ENCODE measurements at places on chromosomes 13 and 19.

DNA sequence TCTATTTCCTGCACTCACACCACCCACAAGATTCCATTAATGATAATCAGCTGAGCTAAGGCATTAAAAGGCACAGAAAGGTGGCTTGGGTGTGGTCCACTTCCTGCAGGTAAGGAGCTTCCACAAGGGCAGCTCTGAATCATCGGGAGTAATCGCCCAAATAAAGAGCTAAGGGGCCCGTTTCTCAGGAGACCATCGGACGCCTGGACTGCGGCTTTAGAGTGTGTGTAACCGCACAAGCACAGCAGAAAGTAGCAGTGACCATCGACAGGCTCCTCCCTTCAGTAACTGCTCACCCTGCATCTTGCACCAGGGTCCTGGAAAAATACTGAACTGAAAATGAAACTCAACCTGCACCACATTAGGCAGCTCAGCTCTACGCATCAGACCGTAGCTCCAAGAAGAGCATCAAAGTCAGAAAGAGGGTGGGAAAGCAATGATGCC, 6.0 kb downstream of the STK24 start:
- no peak for DNase-seq

GRCh38 chr13:46529216-46529919, 23.6 kb upstream of the LRCH1 start:
- DNase-seq = no peak

GRCh38 chr13:100511466-100511865, 77.1 kb downstream of the GGACT start:
- no peak for DNase-seq

DNA sequence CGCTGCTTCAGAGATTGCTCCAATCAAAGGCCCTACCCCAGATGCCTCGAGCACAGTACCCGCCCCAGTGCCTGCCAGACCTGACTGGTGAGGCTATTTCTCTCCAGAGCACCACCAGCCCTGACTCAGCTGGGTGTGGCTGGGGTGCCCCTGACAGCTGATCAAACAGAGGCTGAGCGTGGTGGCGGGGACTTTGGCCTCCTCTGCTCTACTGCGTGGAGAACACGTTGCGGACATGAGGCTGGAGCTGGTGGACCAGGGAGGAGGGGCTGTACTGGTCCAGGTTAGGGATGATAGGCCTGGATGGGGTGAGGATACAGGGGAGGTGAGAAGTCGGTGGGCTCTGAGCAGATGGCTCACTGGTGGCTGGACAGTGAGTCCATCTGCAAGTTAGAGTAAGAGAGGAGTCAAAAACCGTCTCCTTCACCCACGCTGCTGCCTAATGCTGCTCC, 3.5 kb upstream of the DOCK6 start:
- DNase-seq = no peak

DNA sequence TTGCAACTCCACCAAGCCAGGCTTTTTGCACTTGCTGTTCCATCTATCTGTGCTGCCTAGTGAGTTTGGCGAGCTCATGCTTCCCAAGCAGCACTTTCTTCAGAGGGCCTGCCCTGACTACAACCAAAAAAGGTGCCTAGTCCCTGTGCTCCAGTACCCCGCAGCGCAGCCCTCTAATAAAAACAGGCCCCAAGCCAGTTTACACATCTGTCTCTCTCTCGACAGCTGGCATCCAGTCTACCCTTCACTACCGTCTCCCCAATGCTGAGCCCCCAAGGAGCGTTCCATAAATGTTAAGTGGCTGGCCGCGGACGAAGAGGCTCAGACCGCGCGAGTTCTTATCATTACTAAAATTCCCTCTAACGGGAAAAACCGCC, 512 bp downstream of the MED4 start:
- DNase-seq = no peak

DNA sequence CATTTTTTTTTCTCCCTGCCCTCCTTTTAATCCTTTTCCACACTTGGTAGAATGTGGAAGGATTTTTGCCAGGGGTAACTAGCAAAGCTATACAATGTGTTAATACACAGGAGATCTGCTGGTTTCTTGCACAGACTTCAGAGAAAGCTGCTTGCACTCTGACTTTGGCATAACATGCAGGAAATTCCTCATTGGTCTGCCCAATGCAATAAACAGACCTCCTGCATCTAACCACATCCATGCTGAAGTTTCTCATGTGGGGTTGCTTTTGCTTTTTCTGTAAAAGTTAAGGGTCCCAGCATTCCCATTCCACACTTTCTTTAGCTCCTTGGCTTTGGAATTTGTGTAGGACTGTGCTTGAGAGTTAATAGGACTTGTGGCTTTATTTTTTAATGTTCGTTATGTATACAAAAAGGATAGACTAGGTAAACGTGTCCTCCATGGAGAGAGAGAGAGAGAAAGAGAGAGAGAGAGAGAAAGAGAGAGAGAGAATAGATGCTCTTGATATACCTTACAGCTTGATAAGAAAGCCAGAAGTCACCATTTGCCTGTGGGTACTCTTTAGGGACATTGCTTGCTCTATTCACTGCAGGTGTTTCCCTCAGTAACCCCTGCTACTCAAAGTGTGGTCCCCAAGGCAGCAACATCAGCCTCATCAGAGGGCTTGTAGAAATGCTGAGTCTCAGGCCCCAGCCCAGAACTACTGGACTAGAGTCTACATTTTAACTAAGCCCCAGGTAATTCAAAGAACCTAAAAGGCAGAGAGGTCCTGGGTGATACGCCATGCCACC, 170.5 kb downstream of the SHISA2 start:
- no peak for DNase-seq

- no peak for DNase-seq
Observed at GRCh38 chr19:19096641-19097627, 33.1 kb downstream of the SLC25A42 start.

GRCh38 chr13:30044932-30045331, 194.5 kb upstream of the UBL3 start:
- DNase-seq = no peak

DNA sequence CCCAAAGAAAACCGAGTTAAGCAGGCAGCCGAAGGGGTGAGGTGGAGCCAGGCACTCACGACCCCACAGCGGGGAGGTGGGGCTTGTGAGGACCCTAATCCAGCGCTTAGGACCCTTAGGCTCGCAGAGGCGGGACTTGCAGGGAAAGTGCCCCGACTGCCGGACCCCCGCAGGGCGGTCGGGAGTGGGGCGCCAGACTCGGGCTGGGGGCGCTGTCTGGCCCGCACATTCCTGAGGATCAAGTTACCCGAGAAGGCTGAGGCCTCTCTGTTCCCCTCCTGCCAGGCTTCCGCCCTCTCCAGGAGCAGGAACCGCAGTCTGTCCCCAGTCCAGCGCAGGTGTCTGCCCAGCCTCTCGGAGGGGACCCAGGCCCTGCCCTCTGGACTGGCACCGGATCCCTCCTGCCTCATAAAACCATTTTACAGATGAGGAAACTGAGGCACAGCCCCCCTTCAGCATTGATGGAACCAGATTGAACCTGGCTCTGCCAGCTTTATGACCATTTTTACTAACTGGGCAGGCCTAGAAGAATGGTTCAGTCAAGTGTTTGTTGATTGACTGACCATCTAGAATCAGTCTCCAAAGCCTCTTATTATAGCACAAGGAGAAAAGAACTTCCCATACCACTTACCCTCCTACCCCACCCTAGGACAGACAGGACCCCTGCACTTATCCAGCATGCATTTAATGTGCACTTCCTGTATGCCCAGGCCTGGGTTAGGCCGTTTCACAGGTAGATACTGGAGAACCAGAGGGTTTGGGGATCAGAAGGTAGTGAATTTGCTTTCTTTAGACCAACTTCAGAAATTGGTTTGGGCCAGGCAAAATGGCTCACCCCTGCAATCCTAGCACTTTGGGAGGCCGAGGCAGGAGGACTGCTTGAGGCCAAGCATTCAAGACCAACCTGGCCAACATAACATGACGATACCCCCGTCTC, 6.7 kb upstream of the JUND start:
- no peak for DNase-seq

GRCh38 chr13:38024431-38024830, 154.9 kb upstream of the TRPC4 start:
- DNase-seq = no peak

GRCh38 chr13:39956036-39956435, 300.6 kb downstream of the COG6 start:
- DNase-seq = no peak

DNA sequence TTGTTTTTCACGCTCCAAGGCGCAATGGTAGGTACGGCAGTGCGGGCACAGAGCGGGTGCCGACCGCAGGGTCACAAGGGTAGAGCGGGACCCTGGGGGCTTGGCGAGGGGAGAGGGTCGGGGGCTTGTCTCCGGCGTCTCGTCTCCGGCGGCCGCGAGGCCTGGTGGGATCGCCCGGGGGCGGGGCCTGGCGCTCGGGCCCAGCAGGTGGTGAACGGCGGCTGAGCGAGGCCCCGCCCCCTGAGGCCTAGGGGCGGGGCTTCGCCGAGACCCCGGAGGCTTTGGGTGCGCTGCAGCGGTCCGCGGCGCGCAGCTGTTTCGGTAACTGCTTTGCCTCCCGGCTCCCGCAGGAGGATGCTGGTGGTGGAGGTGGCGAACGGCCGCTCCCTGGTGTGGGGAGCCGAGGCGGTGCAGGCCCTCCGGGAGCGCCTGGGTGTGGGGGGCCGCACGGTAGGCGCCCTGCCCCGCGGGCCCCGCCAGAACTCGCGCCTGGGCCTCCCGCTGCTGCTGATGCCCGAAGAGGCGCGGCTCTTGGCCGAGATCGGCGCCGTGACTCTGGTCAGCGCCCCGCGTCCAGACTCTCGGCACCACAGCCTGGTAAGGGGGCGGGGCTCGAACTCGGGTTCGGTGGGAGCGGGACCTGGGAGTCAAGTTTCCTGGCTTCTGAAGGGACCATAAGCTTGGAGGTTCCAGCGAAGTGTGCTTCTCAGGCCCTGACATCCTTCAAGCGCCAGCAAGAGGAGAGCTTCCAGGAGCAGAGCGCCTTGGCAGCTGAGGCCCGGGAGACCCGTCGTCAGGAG, at the start of gene TSEN34:
TSS of gene TSEN34 (plus strand) at position 298 of the 800 bp plus-strand sequence. CDS start at position 355, 57 bp downstream.
- DNase-seq = peak; percentile 90

GRCh38 chr19:18856385-18857126, 24.8 kb downstream of the UPF1 start:
- DNase-seq = no peak

GRCh38 chr13:80360453-80360800, 19.5 kb upstream of the SPRY2 start:
- DNase-seq = no peak

GRCh38 chr13:97460853-97461252, 26.9 kb downstream of the RAP2A start:
- DNase-seq = no peak

GRCh38 chr13:90448466-90449037, 898.9 kb upstream of the MIR17HG start:
- no peak for DNase-seq

DNA sequence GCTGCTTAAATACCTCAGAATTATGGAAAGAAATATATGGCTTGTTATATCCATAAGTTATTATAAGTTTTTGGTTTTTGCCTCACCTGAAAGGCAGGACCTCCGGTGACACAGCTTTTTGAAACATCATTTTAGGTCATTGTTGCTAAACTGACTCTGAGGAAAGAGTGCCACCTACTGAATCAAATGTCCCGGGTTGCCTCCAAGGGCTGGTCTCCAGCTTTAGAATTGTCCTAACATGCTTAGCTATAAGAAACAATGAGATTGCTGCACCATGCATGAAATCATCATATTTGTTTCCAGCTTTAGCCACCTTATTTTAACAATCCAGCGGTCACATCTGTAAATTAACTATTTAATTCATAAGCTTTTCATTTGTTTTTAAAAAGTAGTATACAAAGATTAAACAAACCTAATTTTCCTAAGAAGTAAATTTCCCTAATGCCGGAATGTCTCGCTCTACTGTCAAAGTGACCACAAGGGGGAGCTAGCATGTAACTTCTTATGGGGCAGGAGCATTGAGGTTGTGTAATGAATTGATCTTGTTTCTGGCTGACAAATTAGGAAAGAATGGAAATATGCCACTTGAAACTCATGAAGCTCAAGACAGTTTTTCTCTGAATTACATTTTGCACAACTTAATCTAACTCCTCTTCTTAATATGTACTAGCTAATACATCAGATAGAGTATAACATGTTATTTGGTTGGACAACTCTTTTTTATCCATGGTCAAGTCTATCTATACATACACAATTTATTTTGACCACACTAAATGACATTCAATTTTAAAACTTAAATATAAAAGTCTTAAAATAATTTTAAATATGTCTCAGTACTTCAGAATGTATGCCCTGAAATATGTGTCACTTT, 6.7 kb upstream of the PCDH17 start:
- no peak for DNase-seq

- DNase-seq = no peak
Observed at GRCh38 chr13:107258599-107259187, 690.8 kb upstream of the ARGLU1 start.

GRCh38 chr19:16349551-16350152, 25.0 kb downstream of the KLF2 start:
- no peak for DNase-seq

- DNase-seq = no peak
Observed at GRCh38 chr19:6828306-6828697, 55.8 kb downstream of the VAV1 start.

- no peak for DNase-seq
Observed at GRCh38 chr13:45994752-45995151, 57.8 kb downstream of the ZC3H13 start.

Data from NK-92 treated with Interleukin-12 subunit alpha and Interleukin-12 subunit beta, amount 100 ng/mL, for 24 hours (cell line).